ENCODE measurements at places on chromosomes 13 and 19. TPM values are rescaled to one million over a fixed set of nuclear protein-coding genes. Genes with fewer than 3 reads are reported as not detected.

ZNF442 gene
- polyA plus RNA-seq = 1.0 TPM

KCNRG gene
- 0.29 TPM for polyA plus RNA-seq

IGFL1 gene
- polyA plus RNA-seq = not detected

DCT gene
- polyA plus RNA-seq = 0.34 TPM

KLHL1 gene
- polyA plus RNA-seq = 0.05 TPM

FCGBP gene
- 16.7 TPM for polyA plus RNA-seq

SMIM44 gene
- not detected for polyA plus RNA-seq

C5AR2 gene
- 4.2 TPM for polyA plus RNA-seq

All from adipose tissue (tissue), 3 donors.